ENCODE measurements at places on chromosomes 2 and 18.

DNA sequence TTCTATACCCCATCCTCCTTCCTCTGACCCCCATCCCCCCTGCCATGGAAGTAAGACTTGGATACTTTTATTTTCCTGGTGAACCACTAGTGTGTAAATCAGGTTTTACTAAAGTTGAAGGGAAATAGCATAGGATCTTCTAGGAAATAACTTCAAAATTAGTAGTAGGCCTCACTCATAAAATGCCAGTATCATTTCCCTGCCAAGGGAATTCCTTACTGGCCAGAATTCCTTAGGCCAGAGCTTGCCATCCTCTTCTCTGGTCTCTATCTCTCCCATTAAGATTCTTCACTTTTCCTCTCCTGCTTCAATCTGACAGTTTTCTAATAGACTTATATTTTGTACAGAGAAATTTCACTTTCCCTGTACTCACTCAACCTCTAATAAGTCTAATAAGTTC, 322.8 kb upstream of the TANK start:
- DNase-seq = no peak

DNA sequence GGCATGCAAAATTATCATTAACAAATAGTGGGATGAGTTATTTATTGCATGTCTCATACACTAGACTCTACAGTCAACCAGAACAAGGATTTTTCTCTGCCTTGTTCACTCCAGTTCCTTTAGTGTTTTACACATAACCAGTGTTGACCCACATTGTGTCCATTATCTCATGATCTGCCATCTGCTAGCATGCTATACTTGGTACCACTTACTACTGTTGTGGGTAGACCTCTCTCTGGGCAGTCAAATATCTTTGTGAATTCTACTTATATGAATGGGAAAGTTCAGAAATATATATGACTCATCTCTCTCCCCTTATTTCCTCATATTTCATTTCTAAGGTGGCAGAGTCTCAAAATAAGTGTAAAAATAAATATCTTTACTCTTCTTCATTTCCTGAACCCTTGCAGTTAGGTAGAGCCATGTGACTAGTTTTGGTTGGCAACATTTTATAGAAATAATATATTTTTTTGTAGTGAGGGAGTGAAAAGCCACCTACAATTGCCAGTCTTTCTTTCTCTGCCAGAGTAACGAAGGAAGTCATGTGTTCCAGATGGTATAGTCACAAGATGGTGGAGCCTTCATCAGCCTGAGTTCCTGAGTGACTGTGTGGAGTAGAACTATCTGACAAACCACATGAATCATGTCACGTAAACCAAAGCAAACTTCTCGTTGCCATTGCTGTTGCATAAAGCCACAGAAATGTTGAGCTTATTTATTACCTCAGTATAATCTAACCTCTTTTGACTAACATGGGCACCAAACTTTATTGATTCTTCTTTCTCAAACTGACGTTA, 704.0 kb downstream of the RNF144A start:
- no peak for DNase-seq

GRCh38 chr2:145108361-145108778, 588.5 kb upstream of the ZEB2 start:
- DNase-seq = no peak

DNA sequence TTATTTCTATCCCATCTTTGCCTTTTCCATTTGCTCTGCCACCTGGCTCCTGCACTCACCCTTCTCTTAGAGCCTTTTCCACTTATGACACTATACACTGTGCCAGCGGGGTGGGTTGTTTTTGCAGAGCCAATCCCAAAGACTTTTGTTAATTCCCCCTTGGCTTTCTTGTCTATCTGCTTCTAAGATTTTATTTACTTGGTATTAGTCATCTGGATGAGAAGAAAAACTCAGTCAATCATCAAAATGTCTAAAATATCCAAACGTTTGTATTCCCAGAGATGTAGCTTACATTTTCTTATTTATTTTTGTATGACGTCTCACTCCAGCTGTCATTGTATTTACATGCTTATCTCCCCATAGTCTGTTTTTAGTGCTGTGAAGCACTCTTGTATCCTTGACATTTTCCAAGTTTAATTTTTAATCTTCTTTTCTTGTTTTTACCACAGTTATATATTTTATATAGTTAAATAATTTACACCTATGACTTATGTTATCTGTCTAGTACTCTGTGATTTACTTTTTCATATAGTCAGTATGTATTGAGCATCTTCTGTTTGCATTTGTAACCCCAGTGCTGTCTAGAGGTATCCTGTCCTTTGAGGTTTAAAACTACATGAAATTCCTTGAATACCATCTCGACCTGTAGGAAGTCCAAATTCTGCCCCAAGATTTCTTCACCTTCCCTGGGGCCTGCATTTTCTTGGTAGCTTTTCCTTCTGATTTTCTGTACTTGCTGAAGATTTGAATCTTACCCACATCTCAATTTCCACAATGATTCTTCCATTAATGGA, 55.1 kb downstream of the COL4A3 start:
- no peak for DNase-seq

DNA sequence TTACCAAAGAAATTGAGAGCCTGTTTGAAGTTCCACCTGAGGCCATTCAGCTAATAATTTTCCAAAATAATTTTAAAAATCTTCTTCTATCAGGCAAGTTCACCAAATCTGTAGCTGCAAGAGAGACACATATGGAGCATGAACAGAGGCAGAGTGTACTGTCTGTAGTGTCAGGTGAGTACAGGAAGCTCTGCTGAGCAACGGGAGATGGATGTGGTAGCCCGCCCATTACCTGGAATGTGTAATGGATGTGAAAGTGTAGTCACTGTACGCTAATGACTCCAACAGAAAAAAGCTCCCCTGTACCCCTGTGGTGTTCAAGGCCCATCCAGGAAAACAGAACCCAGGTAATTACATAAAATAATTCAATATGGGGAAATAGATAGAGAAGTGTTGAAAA, 311.5 kb downstream of the LRRTM4 start:
- no peak for DNase-seq

- DNase-seq = no peak
These were observed 68.9 kb upstream of the NCK2 start for GRCh38 chr2:105675841-105676240.

All from DMS79 (cell line).